ENCODE measurements at places on chromosomes 13 and 19. TPM values are rescaled to one million over a fixed set of nuclear protein-coding genes. Genes with fewer than 3 reads are reported as not detected.

ZNF486 gene
- 3.4 TPM for total RNA-seq

METTL21C gene
- not detected for total RNA-seq

ACP7 gene
- 0.23 TPM for total RNA-seq

DCLK1 gene
- 4.9 TPM for total RNA-seq

ZNF554 gene
- total RNA-seq = 3.3 TPM

SLC25A30 gene
- total RNA-seq = 10.7 TPM

PRSS57 gene
- total RNA-seq = not detected

GPR12 gene
- not detected for total RNA-seq

FFAR3 gene
- total RNA-seq = not detected

CNN1 gene
- total RNA-seq = 9.2 TPM

ATP8B3 gene
- 2.0 TPM for total RNA-seq

SWSAP1 gene
- total RNA-seq = 0.30 TPM
